CD4-positive, CD25-positive, alpha-beta regulatory T cell (primary cell): ENCODE measurements at places on chromosomes 11 and 22. TPM values are rescaled to one million over a fixed set of nuclear protein-coding genes. Genes with fewer than 3 reads are reported as not detected.
A peak's percentile ranks its signal among the peaks of the same experiment; 100 is the strongest.

DNA sequence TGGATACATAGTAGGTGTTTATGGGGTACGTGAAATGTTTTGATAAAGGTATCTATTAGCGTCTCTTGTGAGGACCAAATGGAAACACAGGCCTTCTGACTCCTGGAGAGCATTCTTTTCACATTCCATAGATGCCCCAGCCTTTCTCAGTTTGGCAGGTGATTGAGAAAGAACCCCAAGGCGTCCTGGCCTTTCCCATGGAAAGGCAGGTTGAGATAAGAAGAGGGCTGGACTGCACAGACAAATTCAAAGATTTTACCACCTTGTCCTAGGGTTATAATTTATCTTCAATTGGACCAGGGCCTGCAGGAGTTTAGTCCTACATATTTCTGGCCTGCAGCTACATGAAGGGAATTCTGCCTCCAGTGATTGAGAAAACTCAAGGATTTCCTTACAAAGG is 661 bp upstream of the OLFML1 start:
- DNase-seq: no peak

- peak; percentile 78 for DNase-seq
These were observed 3.0 kb downstream of the NCR3LG1 start for GRCh38 chr11:17354601-17354991.

The APOC3 gene
- polyA plus RNA-seq: not detected

DNA sequence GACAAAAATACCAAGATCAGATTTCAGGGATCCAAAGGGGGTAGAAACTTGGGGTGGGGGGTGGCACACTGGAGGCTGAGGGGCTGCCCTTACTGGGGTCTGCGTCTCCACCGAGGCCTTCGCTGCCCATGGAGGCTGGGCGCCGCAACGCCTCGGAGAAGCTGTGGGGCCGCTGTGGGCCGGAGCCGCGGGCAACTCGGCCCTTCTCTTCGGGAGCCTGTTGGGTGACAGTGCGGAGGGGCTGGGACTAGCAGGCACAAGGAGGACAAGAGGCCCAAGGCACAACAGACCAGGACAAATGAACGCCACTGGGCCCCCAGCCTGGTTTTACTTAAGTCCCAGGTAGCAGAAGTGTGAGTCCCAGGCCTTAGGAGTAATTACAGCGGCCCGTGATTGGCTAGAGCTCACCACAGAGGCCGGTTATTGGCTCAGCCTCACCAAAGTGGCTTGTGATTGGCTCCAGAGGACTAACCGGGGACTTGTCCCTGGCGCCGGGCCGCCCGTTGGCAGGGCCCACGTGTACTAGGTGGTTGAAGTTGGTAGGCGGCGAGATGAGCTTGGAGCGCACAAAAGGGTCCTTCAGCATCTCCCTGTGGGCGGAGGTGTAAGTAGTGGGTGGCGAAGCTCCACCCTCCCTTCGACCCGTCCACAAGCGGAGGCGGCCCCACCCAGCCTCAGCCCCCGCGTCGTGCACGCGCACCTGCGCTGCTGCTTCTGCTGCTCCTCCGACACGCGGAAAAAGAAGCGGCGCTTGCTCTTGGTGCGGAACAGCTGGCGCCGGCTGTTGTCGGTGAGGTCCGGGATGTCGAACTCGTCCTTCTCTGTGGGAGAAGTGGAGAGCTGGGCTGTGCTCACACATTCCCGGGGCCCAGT is 16.5 kb upstream of the MEN1 start:
- DNase-seq: no peak

DNA sequence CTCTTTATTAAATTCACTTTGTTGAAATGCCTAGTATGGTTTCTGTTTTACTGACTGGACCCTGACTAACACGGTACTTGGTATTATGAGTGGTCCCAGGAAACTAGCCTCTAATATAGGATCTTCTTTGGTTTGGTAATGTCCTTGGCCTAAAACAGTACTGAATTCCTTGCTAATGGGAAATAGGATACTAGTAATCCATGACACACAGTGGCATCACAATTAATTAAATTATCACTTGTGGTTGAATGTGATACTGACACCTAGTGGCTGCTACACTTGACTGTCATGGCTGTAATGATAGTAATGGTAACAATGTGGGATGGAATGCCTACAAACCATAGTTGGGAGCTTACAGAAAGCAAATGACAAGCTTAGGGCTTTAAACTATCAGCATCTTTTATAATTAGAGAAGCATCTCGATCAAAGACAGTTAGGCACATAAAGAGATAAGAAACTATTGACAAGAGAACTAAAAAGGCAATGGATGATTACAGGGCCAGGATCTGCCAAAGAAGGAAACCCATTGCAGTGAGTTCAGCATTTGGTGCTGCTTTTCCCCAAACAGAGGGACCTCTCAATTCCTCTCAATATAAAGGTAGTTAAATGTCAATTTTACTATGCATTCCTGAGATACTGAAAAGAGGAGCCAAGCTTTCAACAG is 8.6 kb downstream of the DNHD1 start:
- DNase-seq: peak; percentile 65

DNA sequence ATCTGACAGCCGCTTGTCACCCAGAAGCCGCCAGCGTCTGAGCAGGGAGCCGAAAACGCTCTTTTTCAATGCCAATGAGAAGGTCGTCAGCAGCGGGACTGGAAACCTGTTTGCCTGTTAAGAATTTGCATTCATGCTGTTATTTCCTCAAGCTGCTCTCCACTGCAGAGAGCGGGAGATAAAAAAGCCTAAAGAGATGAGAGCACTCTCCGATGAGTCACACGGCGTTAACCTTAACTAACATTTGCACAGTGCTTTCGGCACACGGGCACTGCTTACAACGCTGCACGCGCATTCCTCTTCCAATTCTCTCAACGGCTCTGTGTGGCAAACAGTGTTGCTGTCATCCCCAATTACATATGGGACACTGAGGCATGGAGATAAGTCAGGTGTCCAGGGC is 40.0 kb upstream of the RTL6 start:
- DNase-seq: no peak

The OR2AT4 gene
- not detected for polyA plus RNA-seq

The FGF19 gene
- polyA plus RNA-seq: not detected

GRCh38 chr11:68683536-68684384 is 584 bp upstream of the GAL start:
- no peak for DNase-seq

DNA sequence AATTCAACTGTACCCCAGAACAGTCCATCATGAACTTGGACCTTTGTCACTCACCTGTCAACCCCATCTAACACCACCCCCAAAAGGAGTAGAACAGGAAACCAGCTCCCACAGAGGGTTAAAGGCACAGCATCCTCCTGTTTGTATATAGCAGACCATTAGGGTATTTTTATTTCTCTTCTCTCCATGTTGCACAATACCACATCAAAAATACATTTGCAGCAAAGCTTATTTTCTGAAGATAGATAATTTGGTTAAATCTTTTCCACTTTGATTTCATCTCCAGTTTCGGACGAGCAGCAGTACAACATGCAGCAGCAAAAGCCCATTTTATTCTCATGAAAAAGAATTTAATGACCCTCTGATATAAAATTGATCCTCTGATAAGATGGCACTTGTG is 103.1 kb downstream of the KIRREL3 start:
- DNase-seq: no peak

GRCh38 chr11:34213366-34213765 is 107.9 kb downstream of the NAT10 start:
- DNase-seq: no peak

- DNase-seq: no peak
These were observed at the start of gene TMA7B for GRCh38 chr22:39959640-39960447. TSS of gene TMA7B (plus strand) at chr22:39960397. CDS start at chr22:39964375, 3,978 bp downstream.

The NEFH gene
- 0.49 TPM for polyA plus RNA-seq

The CLP1 gene
- polyA plus RNA-seq: 12.6 TPM

The YPEL4 gene
- 0.41 TPM for polyA plus RNA-seq

The ZDHHC13 gene
- polyA plus RNA-seq: 17.0 TPM

- DNase-seq: no peak
These were observed 425.9 kb downstream of the TMEM135 start for GRCh38 chr11:87463486-87464102.

- DNase-seq: no peak
These were observed 17.9 kb upstream of the UVRAG start for GRCh38 chr11:75797116-75797515.

GRCh38 chr11:105953886-105954285 is 68.2 kb downstream of the MSANTD4 start:
- no peak for DNase-seq

GRCh38 chr11:13997881-13998280 is 35.4 kb downstream of the SPON1 start:
- no peak for DNase-seq

GRCh38 chr11:65327021-65327420 is 6.6 kb upstream of the DPF2 start:
- no peak for DNase-seq

DNA sequence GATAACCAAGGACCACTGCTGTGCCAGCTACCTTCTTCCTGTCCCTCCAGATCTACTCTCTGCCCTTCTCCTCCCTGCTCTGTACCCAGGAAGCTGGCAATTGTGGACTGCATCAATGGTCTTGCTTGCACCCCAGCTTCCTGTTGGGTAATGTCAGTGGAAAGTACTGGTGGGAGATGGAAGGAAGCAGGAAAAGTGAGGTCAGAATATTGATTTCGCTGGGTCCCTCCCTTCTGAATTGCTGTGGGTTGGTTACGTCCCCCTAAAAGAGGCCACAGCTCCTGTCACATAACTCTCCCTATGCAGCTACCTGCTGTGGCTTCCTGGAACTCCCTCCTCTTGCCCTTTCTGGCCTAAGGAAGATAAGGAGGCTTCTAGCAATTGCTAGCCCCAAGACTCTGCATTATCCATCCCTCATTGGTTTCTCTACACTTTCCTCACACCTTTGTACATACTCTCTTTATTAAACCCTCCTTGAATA is 81.2 kb downstream of the RASSF10 start:
- DNase-seq: no peak

DNA sequence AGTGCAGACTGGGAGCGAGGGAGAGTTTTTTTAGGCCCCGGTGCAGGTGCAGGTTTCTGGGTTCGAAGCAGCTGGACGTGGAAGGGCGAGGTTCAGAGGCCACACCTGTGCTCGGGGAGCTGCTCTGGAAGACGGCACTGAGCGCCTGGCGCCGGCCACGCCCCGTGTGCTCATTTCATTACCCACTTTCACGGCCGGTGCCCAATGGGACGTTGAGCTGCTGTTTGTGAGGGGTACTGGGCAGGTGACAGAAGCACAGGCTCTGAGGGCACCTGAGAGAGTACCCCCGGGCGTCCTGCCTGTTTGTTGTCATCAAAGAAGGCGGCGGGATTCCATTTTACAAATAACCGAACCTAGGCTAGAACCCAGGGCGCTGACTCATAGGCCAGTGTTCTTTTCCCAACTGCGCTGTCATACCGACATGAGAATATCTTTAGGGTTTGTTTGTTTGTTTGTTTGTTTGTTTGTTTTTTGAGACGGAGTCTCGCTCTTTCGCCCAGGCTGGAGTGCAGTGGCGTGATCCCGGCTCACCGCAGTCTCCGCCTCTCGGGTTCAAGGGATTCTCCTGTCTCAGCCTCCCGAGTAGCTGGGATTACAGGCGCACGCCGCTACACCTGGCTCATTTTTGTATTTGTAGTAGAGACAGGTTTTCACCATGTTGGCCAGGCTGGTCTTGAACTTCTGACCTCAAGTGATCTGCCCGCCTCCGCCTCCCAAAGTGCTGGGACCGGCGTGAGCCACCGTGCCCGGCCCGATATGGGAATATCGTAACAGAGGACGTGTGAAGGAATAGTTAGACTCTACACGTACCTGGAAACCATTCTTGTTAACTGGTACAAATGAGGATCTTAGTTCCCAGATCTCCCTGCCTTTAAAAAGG is 16.6 kb upstream of the SPTBN2 start:
- no peak for DNase-seq

DNA sequence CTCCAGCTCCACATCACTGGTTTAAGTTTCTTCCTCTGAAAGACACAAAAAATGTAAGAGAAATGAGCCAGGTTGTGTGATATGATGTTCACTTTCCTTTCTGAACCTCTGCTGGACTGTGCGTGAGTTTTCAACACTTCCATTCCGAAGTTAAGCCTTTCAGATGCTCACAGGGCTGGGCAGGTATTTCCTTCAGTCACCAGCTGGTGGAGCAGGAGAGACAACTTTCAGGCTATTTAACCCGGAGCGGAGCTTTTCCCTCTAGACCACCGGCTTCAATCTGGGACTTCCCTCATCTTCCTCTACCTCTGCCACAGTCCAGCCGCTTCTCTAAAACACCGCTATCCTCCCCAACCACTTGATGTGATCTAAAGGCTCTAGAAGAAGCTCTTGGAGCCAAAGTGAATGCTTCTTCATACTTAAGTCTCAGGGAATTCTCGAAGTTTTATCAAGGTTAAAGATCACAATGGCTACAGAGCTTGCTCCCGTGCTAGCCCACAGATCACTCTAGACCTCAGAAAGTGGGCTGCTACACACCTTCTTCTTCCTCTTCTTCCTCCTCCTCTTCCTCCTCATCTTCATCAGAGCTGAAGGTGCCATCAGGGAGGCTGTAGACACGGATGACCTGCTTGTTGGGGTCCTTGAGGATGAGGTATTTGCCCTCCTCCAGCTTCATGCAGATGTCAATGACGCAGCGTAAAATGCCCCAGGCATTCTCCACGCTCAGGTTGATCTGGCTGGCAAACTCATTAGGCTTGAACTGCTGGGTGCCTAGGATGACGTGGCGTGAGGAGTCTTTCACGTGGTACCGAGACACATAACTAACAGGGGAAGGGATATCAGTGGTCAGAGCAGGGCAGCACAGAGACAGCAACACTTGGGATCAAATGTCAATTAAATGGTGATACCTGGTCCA is 4.4 kb upstream of the FOXRED2 start:
- DNase-seq: no peak

GRCh38 chr11:37124384-37124783 is 526.3 kb upstream of the RAG2 start:
- DNase-seq: no peak

DNA sequence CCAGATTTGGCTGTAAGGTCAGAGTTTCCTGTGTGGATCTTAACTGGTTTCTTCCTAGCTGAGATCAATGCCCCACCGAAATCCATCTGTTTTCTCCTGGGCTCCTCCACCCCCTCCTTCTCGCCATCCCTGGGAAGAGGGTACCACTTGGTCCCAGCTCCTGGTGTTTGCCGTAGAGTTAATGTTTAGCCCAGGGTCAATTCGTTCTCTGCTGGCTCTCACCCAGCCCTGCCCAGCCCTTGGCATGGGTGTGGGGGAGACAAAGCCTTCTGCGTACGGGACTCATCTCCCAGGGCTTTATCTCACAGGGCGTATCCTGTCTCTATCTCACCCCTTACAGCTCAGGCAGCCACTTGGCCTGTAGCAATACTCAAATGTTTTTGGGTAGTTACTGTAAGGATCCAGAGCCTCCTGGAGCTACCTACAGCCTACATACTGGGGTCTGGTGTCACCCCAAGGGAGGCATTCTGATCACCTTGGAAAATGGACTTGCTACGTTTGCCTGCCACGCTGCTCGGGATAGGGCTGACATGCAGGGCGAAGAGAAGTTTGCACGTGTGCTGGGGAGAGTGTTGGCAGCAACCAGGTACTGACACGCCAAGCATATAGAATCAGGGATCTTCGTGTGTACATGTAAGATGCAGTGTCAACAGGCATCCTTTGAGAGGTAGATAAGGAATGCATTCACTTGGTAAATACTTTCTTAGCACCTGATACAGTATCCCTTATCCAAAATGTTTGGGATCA is 66.1 kb downstream of the SCN3B start:
- no peak for DNase-seq

GRCh38 chr22:20650294-20651207 is 123.4 kb upstream of the SERPIND1 start:
- DNase-seq: no peak

- DNase-seq: no peak
These were observed 39.4 kb downstream of the ZBTB16 start for GRCh38 chr11:114098927-114099326.

The GSTP1 gene
- 180 TPM for polyA plus RNA-seq
